CD8-positive, alpha-beta memory T cell (primary cell): ENCODE measurements at places on chromosomes 2 and 18.

DNA sequence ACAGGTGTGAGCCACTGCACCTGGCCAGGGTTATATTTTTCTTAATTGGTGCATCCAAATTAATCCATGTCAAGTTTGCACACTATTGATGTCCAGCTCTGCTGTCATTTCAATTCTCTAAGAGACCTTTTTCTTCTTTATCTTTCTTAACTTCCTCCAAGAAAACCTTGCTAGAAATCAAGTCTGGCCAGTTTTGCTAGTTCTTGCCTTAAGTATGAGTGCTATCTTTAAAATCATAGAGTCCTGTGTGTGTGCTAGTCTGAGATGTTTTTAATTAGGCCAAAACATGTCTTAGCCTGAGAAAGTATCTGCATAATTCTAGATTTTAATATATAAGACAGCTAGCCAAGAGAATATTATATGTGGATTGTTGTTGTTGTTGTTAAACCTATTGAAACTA, 56.2 kb upstream of the SLC39A10 start:
- no peak for DNase-seq
- no peaks in the 10 kb centered on the region for H3K4me1 ChIP-seq
- H3K36me3 ChIP-seq, result no peaks in the 10 kb centered on the region
- H3K27me3 ChIP-seq, result no peaks in the 10 kb centered on the region

GRCh38 chr2:45128580-45128997, 119.3 kb upstream of the SIX2 start:
- no peaks in the 10 kb centered on the region for H3K27me3 ChIP-seq
- no peaks in the 10 kb centered on the region for H3K36me3 ChIP-seq
- H3K4me3 ChIP-seq, result no peak overlapping the region
- no peak for DNase-seq
- H3K27ac ChIP-seq, result no peak overlapping the region
- no peaks in the 10 kb centered on the region for H3K4me1 ChIP-seq

- no peaks in the 10 kb centered on the region for H3K36me3 ChIP-seq
- H3K4me1 ChIP-seq, result no peaks in the 10 kb centered on the region
- DNase-seq, result no peak
- no peak overlapping the region for H3K27ac ChIP-seq
- no peaks in the 10 kb centered on the region for H3K27me3 ChIP-seq
These were observed 880.4 kb downstream of the TRIB2 start for GRCh38 chr2:13597176-13597575.

GRCh38 chr2:119826370-119826961, 66.7 kb downstream of the PTPN4 start:
- H3K27me3 ChIP-seq, result no peaks in the 10 kb centered on the region
- H3K27ac ChIP-seq, result no peak overlapping the region
- DNase-seq, result no peak
- H3K4me3 ChIP-seq, result no peak overlapping the region
- H3K4me1 ChIP-seq, result peaks cover 18% of the 10 kb centered on the region
- H3K36me3 ChIP-seq, result peaks cover 3% of the 10 kb centered on the region

GRCh38 chr2:150472511-150472899, 15.0 kb downstream of the RND3 start:
- no peaks in the 10 kb centered on the region for H3K27me3 ChIP-seq
- no peaks in the 10 kb centered on the region for H3K36me3 ChIP-seq
- H3K4me3 ChIP-seq, result no peak overlapping the region
- no peak for DNase-seq

DNA sequence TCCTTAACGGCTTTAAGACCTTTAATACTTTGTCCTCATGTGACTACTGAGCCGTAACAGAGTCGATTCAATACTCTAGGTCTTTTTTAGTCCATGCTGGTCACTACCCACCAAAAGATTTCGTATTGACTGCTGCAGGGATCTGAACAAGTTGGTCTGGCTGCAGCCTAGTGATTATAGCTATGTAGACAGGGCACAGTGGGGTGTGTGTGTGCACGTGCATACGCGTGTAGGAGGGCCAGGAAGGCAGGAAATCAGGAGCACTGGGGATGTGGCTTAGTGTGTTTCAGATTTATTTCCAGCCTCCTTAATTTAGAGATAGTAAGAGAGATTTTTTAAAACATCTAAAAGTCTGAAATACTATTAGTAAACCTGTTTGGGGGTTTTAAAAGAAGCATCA, 161.4 kb downstream of the MYO3B start:
- no peaks in the 10 kb centered on the region for H3K4me1 ChIP-seq
- H3K27me3 ChIP-seq, result no peaks in the 10 kb centered on the region
- no peak for DNase-seq

DNA sequence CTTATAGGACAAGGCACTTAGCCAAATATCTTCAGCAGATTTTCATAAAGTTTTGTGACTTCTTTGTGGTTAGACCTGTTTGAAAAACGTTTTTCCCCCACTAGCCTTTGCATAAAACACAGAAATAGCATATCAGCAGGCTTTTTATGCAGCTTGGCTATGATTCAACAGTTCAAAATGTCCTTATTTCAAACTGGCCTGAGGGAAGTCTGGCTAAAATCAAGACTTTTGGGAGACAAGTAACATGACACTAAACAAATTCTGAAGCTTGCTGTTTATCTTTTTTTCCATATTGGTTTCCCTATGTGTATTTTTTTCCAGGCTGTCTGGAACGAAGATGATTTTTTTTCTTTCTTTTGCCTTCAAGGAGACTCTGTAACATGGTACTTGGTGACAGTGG, 95.1 kb upstream of the L3MBTL4 start:
- no peaks in the 10 kb centered on the region for H3K27me3 ChIP-seq
- H3K4me1 ChIP-seq, result no peaks in the 10 kb centered on the region
- no peak for DNase-seq
